Stimulated activated CD4-positive, alpha-beta T cell treated with anti-CD3 and anti-CD28 coated beads, Interleukin-12 subunit alpha, Interleukin-12 subunit beta, amount 100 ng/mL, for 48 hours (primary cell): ENCODE measurements at places on chromosomes 7 and 10.

DNA sequence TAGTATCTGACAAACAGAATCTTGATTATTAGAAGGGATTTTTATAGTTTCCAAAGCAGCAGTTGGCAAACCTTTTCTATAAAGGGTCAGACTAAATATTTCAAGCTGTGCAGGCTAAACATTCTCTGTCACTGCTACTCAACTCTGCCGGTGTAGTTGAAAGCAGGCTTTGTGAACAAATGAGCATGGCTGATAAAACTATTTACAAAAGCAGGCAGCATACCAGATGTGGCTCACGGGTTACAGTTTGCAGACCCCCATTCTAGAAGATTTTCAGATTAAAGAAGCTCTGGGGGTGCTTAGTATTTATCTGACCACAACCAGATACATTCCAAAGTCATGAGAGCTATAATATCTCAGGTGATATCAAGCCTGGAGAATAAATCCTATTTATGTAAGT lies 1017.5 kb downstream of the SORCS1 start:
- DNase-seq, result no peak

- DNase-seq, result no peak
These were observed 31.5 kb upstream of the KMT2E start for GRCh38 chr7:104982308-104983075.

- no peak for DNase-seq
These were observed 19.4 kb upstream of the PDCD4 start for GRCh38 chr10:110852255-110852896.

DNA sequence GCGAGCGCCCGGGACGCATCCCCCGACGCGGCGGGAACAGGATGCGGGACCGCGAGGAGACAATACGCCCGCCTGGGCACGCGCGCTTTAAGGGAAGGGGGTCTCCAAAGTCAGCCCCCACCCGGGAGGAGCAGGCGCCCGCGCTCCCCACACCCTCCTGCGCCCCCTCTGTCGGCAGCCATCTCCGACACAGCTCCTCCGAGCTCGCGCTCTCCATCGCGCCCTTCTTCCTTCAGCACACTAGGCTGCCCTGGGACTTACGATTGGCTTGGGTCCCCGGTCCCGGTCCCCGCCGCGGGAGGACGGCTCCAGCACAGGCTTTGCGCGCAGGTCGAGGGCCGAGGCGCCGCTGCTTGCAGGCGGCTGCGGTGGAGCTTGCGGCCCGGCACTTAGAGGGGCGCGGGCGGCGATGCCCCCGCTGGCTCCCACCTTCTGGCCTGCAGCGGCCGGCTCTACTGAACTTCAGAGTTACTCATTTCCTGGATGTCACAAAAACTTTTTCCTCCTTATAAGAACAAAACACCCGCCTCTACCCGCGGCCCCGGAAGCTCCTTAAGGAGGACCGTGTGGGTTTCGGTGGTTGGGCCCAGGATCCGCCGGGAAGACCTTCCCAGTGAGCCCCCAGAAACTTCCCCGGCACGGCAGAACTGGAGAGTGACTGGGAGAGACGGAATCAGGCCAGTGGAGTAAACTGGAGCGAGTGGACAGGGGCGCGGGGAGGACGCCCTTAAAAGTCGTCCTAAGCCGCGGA lies at the start of gene ITPRIP:
Gene ITPRIP (minus strand): TSS at position 481 of the 751 bp plus-strand sequence. CDS start 22,414 bp downstream, outside the sequence.
- peak; percentile 48 for DNase-seq

GRCh38 chr7:84455788-84456187 lies 261.2 kb upstream of the SEMA3A start:
- DNase-seq, result no peak

DNA sequence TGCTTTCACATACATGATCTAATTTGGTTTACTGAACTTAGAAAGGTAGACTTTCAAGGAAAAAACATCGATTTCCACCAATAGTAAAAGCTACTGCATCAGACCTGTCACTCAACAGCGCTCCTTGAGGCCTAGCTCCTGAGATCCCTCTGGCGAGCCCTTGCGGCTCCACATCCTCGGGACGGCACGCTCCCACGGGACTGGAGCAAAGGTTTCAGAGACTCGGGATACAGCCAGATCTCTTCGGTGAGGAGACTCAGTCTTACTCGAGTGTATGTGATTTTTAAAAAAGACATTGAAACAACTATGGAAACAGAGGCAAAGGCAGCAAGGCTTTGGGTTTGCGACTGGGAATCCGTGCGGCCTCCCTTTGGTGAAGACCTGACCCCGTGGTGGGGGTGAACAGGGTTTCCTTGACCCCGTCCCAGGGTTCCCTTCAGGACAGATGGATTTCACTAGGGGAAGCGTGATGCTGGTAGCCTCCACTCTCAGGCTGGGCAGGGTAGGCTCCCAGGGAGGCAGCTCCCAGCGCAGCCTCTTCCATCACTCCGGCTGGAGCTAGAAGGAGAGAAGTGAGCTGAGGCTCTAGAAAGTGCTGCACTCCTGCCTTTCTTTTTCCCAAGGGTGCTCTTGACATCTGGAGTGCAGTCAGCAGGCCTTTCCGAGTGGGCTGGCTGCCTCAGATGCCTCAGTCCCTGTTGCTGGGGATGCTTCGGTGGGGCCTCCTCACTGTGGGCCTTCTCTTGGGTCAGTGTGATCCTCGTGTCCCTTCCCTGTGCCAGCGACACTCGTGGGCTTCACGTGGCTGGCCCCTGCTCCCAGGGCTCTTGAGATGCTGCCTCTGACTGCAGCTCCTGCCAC lies 5.8 kb upstream of the ATP6V0E2 start:
- no peak for DNase-seq

DNA sequence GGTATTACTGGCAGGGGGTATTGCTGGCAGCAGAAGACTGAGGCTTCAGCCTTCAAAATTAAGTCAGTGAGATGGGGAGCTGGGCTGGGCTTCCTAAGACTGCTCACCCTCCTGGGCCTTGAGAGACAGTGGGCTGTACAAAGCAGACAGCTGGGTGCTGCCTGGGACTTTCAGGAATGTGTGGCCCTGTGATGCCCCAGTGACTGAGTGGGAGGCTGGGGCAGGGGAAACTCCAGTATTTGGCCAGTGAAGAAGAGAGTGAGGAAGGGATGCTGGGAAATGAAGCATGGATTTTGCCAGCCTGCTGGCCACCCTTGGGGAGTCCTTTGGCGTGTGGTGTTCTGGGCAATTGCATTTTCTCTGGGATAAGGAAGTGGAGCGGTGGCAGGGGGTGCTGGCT lies 442 bp downstream of the ANKRD2 start:
- DNase-seq, result no peak

- no peak for DNase-seq
These were observed 30.2 kb upstream of the CARD11 start for GRCh38 chr7:3073763-3074458.

GRCh38 chr7:51430480-51431086 lies 114.0 kb upstream of the COBL start:
- peak; percentile 56 for DNase-seq

GRCh38 chr10:132985546-132985900 lies 43.2 kb upstream of the CFAP46 start:
- no peak for DNase-seq

GRCh38 chr7:136392856-136393255 lies 415.7 kb upstream of the MTPN start:
- DNase-seq, result no peak

DNA sequence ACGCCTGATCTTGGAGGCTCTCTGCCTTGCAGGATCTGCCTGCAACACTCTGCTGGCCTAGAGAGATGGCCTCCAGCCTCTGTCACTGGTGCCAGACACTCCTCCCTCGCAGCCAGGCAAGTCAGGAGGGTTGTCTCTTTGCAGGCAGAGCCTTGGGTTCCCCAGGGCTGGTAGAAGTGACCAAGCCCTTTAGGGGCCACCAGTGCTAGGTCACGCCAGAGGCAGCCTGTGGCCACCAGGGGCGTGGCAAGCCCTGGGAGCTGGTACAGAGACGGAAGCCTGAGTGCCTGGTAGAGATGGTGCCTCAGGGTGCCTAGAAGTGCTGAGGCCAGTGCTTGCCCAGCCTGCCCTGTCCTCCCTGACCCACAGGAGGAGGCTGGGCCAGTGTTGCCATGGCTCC lies 9.1 kb downstream of the ADCYAP1R1 start:
- DNase-seq, result no peak
